Activated T-helper 17 cell treated with anti-CD3 and anti-CD28 coated beads, Interleukin-2, amount 50 U/mL, for 72 hours (primary cell): ENCODE measurements at places on chromosomes 6 and 20. TPM values are rescaled to one million over a fixed set of nuclear protein-coding genes. Genes with fewer than 3 reads are reported as not detected.

The KCNG1 gene
- 0.42 TPM for total RNA-seq

- ATAC-seq, result no peak
Observed at GRCh38 chr6:107340881-107341280, 118.5 kb downstream of the PDSS2 start.

DNA sequence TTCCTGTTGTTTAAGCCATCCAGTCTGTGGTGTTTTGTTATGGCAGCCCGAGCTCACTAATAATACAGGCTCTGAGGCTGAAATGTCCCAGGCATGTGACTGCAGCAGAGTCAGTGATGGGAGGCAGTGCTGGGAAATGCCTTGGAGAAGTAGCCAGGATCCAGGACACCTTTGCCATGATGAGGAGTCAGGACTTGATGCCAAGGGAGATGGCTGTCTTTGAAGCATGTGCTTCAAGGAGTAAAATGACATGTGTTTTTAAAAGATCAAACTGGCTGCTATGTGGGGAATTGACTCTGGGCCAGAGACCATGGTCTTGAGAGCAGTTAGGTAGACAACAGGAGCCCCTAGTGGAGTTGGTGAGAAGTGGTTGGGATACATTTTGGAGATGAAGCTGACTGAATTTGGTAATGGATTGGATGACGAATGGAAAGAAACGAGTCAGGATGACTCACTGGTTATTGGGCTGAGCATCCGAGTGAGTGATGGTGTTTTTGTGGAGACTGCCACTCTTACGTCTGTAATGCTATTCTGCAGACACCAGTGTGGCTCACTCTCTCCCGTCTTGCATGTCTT, 322.2 kb downstream of the PLCB1 start:
- ATAC-seq, result peak; percentile 99

- no peak for ATAC-seq
Observed at GRCh38 chr6:12367412-12367811, 77.3 kb downstream of the EDN1 start.

The GHRH gene
- not detected for total RNA-seq

The CAP2 gene
- total RNA-seq, result not detected

DNA sequence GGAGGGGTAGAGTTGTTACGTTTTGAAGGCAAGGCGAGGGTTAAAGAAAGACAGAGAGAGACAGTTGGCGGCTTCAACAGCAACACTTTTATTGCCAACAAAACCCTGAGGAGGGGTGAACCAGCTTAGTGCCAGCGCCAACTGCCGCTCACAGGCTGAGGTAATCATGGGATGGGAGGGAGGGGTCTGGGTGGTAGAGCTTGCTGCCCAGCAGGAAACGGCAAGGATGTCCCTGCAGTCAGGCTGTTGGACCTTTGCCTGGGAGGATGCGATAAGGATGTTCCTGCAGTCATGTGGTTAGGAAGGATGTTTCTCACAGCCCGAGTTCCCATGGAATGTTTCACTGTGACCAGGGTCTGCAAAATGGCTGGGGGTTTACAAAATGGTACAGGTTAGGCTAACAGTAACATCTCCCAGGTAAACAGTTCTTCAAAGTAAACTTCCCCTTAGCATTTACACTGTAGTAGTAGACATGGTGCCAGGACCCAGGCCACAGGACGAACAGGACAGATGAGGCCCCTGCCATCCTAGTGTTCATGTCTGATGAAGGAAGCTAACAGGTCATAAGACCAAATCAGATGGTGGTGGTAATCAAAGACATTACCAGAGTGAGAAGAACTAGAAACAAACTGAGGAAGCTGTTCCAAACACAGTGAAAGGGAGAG, 647.3 kb upstream of the DEFB115 start:
- ATAC-seq, result no peak

The TRAPPC3L gene
- total RNA-seq, result not detected

The GLP1R gene
- total RNA-seq, result not detected

DNA sequence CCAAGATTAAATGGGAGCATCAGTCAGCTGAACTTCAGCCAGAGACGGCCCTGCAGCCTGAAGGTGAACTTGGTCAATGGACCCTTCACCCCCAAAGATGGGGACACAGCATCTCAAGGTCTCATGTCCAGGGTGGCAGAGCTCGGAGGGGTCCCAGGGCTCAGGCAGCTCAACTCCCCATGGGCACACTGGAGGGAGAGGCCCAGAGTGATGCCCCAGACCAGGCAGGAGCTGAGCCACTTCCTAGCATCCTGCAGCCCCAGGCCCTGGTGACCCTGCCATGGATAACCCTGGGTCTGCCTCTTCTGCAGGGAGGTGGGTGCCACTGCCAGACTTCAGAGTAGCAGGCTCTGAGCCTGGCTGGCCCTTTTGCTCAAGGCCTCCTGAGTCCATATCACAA, 27.5 kb upstream of the EMILIN3 start:
- no peak for ATAC-seq

The CPNE5 gene
- total RNA-seq, result 2.2 TPM

The ZNF311 gene
- total RNA-seq, result 0.35 TPM

DNA sequence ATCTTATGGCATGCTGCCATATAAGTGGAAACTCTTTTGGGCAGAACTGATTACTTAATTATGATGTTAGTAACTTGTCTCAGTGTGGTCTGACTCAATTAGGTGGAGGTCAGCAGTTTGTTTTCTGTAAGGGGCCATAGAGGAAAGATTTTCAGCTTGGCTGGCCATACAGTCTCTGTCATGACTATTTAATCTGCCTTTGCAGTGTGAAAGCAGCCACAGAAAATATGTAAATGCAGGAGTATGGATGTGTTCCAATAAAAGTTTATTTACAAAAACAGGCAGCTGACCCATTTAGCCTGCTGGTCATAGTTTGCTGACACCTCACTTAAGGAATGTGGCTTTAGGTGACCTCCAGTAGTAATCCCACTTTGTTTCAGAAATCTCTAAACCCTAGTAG, 700.7 kb downstream of the EPM2A start:
- ATAC-seq, result no peak

DNA sequence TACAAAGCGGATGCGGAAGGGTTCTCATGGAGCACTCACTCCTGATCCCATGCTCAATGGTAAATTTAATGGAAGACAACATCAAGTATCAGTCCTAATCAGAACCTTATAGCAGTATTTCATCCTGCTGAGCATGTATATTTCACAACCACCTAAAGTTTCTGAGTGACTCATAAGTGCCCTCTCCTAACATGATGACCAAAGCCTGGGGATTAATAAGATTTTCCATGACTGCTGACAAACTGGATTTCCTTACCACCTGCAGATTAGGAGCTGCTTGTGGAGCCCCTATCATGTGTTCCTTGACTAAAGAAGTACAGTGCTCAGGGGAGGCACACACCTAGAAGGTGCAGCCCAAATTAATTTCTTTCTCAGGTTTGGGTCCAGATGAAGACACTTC, 112.8 kb downstream of the INSM1 start:
- ATAC-seq, result peak; percentile 84
